Activated gamma-delta T cell (primary cell): ENCODE measurements at places on chromosomes 7 and 10.

DNA sequence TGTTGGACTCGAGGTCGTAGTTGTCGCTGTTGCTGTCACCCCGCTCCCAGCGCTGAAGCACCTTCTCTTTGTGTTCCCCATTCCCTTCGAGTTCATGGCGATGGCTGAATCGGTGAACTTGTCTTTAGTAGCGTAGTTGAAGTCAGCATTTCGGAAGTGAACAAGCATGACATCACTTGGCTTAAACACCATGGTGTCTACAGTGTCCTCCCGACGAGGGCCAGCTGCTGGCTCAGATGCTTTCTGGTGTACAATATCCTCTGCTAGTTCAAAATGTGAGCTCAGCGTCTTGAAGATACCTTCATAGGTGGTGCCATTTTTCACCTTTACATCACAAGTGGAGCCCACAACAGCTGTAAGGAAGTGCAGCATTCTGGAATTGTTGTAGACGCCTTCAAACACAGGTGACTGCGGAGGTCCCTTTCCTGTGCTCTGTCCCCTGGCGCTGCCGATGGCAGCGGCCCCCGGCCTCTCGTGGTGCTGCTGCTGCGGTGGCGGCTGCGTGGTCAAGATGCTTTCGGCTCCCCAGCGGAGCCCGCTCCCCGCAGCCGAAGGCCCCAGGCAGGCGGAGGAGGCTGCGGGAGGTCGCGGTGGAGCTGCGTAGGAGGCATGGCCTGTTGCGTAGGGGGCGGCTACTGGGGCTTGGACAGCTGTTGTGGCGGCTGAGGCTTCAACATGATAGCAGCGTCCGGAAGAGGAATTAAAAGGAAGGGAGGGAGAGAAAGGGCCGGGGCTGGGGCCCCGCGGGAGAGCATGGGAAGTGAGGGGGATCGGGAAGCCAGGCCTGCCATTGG is 59.3 kb downstream of the ANKMY2 start:
- DNase-seq = no peak

DNA sequence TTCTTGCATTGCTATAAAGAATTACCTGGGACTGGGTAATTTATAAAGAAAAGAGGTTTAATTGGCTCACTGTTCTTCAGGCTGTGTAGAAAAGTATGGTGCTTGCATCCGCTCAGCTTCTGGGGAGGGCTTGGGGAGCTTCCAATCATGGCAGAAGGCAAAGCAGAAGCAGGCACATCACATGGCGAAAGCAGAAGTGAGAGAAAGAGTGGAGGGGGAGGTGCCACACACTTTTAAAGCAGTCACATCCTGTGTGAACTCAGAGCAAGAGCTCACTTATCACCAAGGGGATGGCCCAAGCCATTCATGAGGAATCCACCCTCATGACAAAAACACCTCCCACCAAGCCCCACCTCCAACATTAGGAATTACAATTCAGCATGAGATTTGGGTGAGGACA is 303.5 kb downstream of the OTUD1 start:
- no peak for DNase-seq

GRCh38 chr10:17238445-17239291 is 10.6 kb downstream of the VIM start:
- no peak for DNase-seq

GRCh38 chr7:2384354-2385243 is 18.8 kb upstream of the CHST12 start:
- no peak for DNase-seq

- DNase-seq = no peak
Measured at GRCh38 chr7:157193274-157193673, 54.5 kb downstream of the UBE3C start.

- DNase-seq = no peak
Measured at GRCh38 chr10:108422286-108422685, 1257.8 kb upstream of the SORCS1 start.

- no peak for DNase-seq
Measured at GRCh38 chr7:40306596-40306995, 171.8 kb downstream of the SUGCT start.

- no peak for DNase-seq
Measured at GRCh38 chr7:26468625-26469024, 177.0 kb downstream of the SNX10 start.

- no peak for DNase-seq
Measured at GRCh38 chr7:84913731-84914130, 273.1 kb downstream of the SEMA3D start.

DNA sequence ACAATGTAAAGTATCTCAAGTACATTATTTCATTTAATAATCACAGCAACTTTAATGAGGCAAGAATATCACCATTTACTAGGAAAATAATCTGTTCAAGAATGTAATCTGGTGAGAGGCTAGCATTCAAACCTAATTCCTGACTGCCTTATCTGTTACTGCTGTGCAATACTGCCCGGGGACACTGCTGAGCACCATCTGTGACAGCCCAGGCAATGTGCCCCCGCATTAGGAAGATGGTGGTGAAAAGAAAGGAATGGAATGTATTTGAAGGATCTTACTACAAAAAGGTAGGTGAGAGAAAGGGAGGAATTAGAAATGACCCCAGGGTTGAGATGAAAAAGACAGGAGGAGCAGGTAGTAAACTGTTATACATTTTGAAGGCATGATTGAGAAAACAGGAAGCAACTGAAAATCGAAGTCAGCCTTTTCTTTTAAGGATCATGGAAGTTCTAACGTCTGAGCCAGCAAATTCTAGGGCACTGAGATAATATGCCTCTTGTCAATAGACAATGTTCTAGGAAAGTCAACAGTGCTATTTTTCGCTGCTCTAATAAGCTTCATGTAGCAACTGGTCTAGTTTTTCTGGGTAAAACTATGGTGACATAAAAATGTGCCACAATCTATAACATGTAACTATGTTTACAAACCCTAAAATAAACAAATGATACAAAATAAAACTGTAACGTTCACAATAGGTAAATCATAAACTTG is 90.4 kb downstream of the ETV1 start:
- DNase-seq = no peak

GRCh38 chr10:103083977-103084320 is 109.1 kb downstream of the NT5C2 start:
- DNase-seq = no peak

GRCh38 chr10:48234787-48235186 is 39.7 kb downstream of the FRMPD2 start:
- no peak for DNase-seq

DNA sequence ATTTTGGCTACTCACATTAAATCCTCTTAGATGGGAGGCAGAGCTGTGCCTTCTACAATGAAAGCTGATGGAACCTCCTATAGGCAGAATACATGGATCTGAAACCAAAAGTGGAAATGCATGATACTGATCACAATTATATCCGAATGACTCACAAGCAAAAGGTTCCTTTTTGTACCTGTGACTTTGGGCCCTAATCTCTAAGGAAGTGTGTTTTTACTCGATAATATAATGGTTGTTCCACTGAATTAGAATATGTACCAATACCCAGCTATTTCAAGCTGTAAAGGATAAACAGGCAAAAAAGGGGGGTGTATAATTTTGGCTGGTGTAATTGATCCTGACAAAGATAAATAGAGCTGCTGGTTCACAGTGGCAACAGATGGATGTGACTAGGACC is 17.6 kb upstream of the LAMB1 start:
- no peak for DNase-seq
